Vagina (tissue), 2 donors: ENCODE measurements at places on chromosomes 5 and 9. TPM values are rescaled to one million over a fixed set of nuclear protein-coding genes. Genes with fewer than 3 reads are reported as not detected.
A peak's percentile ranks its signal among the peaks of the same experiment; 100 is the strongest.

- no peaks in the 10 kb centered on the region for H3K36me3 ChIP-seq
- no peaks in the 10 kb centered on the region for H3K27me3 ChIP-seq
- no peak for DNase-seq
- H3K4me3 ChIP-seq, result no peak overlapping the region
Observed at GRCh38 chr9:131776473-131776872, 36.6 kb upstream of the RAPGEF1 start.

- no peak overlapping the region for H3K4me3 ChIP-seq
- H3K27ac ChIP-seq, result no peak overlapping the region
- H3K36me3 ChIP-seq, result no peaks in the 10 kb centered on the region
- no peaks in the 10 kb centered on the region for H3K27me3 ChIP-seq
Observed at GRCh38 chr5:124729720-124730359, 16.6 kb downstream of the ZNF608 start.

GRCh38 chr5:127428748-127429147, 88.7 kb upstream of the PRRC1 start:
- no peak overlapping the region for H3K4me3 ChIP-seq
- no peak for DNase-seq
- no peak overlapping the region for H3K27ac ChIP-seq
- H3K4me1 ChIP-seq, result no peaks in the 10 kb centered on the region
- H3K36me3 ChIP-seq, result no peaks in the 10 kb centered on the region

GRCh38 chr9:129768486-129768885, 15.6 kb upstream of the PTGES start:
- peaks cover 2% of the 10 kb centered on the region for H3K4me1 ChIP-seq
- H3K4me3 ChIP-seq, result no peak overlapping the region

GRCh38 chr9:133679466-133680061, 43.4 kb downstream of the DBH start:
- no peaks in the 10 kb centered on the region for H3K27me3 ChIP-seq
- no peak overlapping the region for H3K4me3 ChIP-seq
- H3K36me3 ChIP-seq, result no peaks in the 10 kb centered on the region
- no peak overlapping the region for H3K27ac ChIP-seq

DNA sequence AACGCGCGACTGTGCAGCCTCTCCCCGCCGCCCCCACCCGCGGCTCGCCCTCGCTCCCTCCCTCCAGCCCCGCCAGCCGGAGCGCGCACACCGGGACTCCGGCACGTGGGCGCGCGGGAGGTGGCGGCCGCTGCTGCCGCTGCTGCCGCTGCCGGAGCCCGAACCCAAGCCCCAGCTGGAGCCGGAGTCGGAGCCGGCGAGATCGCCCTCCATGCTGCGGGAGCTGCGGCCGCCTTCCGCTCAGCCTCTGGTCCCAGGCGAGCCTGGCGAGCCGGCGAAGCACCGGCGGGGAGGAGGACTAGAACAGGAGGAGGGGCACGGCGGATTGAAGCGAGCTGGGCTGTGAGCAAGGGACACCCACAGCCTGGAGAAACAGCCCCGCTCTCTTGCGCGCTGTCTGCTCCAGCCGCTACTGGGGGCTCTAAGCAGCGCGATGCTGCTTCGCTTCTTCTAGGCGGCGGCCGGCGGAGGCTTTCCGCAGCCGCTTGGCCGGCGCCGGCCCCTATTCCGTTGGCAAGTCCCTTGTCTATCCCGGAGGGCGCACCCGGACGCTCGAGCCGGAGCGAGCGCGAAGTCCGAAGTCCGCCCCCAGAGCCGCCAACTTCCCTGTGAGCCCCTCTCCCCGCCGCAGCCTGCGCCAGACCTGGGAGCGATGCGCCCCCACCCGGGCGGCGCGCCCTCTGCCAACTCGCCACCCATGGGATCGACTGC, 598.7 kb upstream of the SGCD start:
- no peak for DNase-seq
- peaks cover 18% of the 10 kb centered on the region for H3K4me1 ChIP-seq
- no peaks in the 10 kb centered on the region for H3K27me3 ChIP-seq
- H3K27ac ChIP-seq, result no peak overlapping the region

- DNase-seq, result peak; percentile 64
Observed at GRCh38 chr5:370959-371810, 49.7 kb downstream of the AHRR start.

DNA sequence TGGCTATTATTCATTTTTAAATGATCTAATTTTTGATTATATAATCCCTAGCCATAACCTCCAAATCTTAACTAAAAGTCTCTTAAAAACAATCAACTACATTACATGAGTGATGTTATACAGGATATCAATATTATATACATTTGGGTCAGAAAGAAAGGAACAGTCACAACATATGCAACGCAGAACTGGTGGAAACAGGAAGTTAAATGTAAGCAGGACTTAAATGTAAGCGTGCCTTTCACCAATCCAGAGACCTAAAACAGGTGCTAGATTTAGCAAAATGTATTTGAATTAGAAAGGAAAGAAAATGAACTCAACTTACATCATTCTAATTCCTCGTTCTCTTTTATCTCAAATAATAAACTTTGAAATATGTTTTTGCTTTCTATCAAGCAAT, 738.5 kb downstream of the PTPRD start:
- H3K27ac ChIP-seq, result no peak overlapping the region
- H3K4me1 ChIP-seq, result no peaks in the 10 kb centered on the region
- no peak for DNase-seq
- H3K27me3 ChIP-seq, result no peaks in the 10 kb centered on the region
- H3K36me3 ChIP-seq, result no peaks in the 10 kb centered on the region

DNA sequence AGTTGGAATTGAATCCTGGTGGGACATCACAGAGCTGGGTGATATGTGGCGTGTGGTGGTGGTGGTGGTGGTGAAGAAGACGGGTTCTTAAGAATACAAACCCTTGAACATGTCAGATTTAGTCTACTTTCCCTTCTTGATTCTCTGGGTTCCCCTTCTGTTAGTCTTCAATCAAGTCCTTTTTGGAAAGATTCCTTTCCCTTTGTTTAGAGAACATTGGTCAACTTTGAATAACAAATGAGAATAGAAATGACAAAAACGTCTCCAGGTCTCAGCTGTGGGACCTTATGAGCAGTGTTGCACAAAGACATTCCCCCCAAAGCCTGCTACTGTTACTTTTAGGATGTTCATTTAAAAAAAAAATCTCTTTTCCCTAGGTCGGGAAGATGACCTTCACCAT, 46.3 kb downstream of the MAP1B start:
- no peak for DNase-seq
- H3K4me1 ChIP-seq, result peaks cover 77% of the 10 kb centered on the region
- H3K36me3 ChIP-seq, result no peaks in the 10 kb centered on the region
- H3K27me3 ChIP-seq, result no peaks in the 10 kb centered on the region

DNA sequence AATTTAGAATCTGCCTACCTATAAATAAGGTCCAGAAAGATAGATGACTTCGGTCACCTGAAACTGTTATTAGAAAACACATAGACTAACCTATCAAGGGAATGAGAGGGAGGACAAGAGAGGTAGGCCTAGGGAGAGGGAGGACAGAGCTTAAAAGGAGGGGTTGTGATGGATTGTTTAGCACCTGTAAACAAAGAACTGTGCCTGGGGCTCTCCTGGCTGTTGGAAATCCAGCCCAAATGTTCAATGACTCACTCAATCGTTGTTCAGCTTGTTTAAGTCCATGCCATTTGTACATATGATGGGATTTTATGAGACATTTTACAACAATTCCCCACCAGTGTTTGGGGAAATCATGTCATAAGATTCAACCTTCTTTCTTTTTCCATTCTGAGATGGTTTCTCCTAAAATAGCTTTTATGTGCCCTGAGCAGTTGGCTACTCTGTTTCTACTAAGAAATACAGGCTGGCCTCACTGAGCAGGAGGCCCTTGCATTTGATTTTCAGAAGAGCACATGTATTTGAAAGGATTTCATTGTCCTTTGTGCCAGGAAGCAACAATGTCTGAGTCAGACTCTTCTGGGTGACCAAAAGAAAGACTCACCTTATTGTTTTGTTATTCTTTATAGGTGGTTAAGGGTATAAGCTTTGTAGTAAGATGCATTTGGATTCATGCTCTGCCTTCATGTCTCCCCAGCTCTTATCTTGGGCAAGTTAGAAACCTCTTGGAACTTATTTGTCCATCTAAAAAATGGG, 48.2 kb upstream of the GPR151 start:
- H3K36me3 ChIP-seq, result no peaks in the 10 kb centered on the region
- H3K4me3 ChIP-seq, result no peak overlapping the region
- peaks cover 10% of the 10 kb centered on the region for H3K4me1 ChIP-seq
- DNase-seq, result no peak
- H3K27ac ChIP-seq, result no peak overlapping the region
- H3K27me3 ChIP-seq, result no peaks in the 10 kb centered on the region

The LECT2 gene
- total RNA-seq, result not detected

The SLC30A5 gene
- 62.6 TPM for total RNA-seq

The IQGAP2 gene
- 8.6 TPM for total RNA-seq

The GABRA1 gene
- not detected for total RNA-seq

The ARHGEF28 gene
- total RNA-seq, result 41.0 TPM
